ENCODE measurements at places on chromosomes 12 and 14.

- peak; percentile 90 for DNase-seq
Measured at GRCh38 chr12:100266585-100266834, 369 bp downstream of the DEPDC4 start.

- no peak for DNase-seq
Measured at GRCh38 chr12:65875640-65876071, 51.4 kb downstream of the HMGA2 start.

DNA sequence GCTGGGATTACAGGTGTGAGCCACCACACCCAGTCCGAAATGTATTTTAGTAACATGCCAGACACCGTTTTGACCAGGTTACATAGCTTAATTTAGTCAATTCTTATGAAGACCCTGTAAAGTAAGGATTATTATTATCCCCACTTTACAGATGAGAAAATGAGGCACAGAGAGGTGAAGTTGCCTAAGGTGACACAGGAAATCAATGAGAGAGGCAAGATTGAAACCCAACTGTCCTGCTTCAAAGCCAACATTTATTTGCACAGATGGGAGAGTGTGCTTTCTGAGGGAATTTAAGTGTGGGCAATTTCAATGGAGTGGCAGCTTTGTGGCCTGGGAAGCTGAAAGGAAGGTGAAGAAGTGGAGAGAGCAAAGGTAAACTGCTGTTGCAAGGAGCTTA lies 19.1 kb upstream of the EPS8 start:
- DNase-seq, result no peak

DNA sequence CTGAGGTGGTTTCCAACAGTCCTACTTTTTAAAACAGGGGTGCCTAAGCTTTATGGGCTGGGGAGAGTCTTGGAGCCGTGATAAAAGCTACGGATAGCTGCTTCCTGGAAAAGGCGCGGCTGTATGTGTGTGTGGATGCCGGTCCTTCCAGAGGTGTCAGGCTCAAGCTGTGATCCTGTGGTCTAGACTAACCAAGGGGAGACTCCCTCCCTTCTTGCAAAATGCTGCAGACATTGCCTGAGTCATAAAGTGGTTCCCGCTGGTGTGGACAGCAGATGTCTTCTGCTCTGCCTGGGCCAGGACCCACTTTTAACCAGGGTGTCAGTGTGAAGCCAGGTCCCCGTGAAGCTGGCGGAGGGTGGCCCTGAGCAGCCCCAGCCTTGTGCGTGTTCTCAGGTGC lies 37.8 kb downstream of the CCDC92 start:
- no peak for DNase-seq

- no peak for DNase-seq
Measured at GRCh38 chr12:12336511-12336910, 13.5 kb downstream of the MANSC1 start.

- no peak for DNase-seq
Measured at GRCh38 chr12:126361804-126362203, 1296.6 kb downstream of the AACS start.

GRCh38 chr12:25438638-25439037 lies 114.4 kb downstream of the LMNTD1 start:
- no peak for DNase-seq

GRCh38 chr12:65602610-65603295 lies 221.5 kb upstream of the HMGA2 start:
- DNase-seq, result no peak

- DNase-seq, result no peak
Measured at GRCh38 chr14:104956290-104956890, 21.8 kb downstream of the AHNAK2 start.

DNA sequence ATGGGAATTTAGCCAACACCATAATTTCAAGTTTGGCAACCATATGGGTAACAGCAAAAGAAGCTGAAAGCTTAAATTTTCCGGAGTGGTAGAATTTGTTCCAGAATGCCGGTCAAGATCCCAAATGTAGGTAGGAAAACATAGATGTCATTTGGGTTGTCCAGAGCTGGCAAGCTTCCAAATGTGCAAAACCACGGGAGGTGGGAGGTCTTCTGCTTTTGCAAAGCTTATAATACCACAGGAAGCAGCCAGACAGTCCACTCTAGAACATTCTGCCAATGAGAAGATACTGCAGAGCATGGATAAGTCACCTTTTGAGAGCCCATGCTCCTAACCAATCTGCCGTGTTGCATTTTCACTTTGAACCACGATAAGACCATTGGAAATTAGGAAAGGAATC lies 26.4 kb upstream of the BATF start:
- DNase-seq, result no peak

DNA sequence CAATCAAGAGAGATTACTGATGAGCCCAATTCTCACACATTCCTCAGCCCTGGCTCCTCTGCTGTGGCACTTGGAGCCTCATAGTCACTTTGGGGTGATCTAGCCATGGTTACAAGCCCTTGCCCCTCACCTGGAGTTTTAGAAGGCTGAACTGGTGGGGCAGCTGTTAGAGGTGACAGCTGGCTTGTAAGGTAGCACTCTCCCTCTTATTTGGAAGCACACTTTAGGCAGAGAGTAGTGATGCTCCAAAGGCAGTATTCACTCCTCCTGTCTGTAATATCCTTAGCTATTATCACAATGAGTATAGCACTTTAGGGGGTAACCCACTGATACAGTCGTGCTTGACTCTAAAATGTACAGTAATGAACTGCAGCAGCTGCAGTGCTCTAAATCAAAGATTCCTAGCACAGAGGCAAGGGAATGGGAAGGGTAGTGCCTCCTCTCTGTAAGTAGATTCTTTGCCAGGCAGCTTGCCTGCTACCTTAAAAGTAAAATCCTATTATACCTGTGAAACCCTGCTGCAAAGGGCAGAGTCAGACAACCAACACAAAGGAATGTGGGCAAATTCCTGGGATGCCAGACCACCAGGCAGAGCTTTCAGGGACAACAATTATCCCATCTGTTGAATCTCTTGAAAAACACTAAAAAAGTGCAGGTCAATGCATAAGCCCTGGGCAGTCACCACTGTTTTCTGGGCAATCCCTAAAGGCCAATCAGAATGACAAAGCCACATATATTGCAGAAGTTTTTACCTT lies 336.3 kb downstream of the NOVA1 start:
- DNase-seq, result no peak

All from KG1 (cell line).